ENCODE measurements at places on chromosomes 5 and 9.

DNA sequence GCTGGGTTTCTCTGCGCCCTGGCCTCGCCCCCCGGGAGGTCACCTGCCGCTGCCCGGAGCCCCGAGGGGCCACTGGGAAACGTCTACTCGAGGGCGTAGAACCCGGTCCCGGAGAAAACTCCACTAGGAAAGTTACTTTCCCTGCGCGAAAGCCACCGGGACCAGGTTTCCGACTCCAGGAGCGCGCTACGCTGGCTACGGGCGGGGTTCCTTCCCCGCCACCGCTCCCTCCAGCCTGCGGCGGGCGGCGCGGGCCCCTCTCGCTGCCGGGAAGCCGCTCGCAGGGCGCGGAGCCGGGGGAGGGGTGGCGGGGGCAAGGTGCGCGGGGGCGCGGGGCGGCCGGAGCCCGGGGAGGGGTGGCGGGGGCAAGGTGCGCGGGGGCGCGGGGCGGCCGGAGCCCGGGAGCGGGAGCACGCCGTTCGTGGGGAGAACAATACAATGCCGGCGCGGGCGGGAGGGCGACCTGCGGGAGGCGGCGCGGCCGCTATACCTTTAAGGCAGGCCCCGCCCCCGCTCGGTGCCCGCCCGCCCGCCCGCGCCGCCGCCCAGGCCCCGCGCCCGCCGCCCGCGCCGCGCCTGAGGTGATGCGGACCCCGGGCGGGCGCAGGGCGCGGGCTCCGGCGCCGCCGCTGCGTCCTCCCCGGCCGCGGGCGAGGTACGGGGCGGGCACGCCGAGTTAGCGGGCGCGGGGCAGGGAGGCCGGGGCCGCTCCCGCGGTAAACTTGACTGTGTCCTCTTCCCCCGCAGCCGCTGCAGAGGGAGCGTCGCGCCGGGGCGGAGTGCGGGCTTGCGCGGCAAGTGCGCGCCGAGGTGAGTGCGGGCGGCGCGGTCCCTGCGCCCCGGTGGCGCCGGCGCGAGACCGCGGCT, 278.1 kb downstream of the AOPEP start:
- peak; percentile 78 for DNase-seq

GRCh38 chr9:73183428-73183827, 31.8 kb downstream of the ANXA1 start:
- no peak for DNase-seq

DNA sequence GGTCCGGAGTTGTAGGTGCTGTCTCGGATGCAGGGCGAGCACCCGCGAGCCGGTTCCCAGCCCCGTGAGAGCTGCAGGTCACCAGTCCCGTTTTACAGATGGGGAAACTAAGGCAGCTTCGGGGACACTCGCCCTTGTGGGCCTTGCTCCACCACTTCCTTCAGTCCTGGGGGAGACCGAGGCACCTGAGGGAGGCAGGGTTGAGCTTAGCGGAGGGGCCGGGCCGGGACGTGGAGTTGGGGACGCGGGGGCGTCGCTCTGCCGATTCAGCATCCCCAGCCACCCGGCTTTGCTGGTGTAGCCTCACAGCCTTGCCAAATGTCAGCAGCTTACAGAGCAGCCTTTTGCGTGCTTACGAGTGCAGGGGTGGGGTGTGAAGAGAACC, 530 bp downstream of the BBLN start:
- peak; percentile 59 for DNase-seq

DNA sequence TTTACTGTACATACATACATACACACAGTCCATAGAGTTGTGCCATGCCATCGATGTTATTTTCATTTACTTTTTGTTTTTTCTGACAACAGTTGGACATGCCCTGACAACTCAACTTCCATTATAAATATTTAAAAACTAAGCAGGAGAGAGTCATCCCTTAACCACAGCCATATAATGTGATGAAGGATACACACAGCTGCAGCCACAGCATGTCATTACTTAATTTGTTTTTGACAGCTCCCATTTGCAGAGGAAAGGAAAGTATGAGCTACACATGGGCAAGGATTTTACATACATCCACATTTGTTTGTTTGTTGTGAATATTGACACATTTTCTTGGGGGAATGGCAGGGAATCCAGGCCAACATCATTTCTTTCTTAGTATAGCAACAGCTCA, 91.5 kb upstream of the TUT7 start:
- no peak for DNase-seq

DNA sequence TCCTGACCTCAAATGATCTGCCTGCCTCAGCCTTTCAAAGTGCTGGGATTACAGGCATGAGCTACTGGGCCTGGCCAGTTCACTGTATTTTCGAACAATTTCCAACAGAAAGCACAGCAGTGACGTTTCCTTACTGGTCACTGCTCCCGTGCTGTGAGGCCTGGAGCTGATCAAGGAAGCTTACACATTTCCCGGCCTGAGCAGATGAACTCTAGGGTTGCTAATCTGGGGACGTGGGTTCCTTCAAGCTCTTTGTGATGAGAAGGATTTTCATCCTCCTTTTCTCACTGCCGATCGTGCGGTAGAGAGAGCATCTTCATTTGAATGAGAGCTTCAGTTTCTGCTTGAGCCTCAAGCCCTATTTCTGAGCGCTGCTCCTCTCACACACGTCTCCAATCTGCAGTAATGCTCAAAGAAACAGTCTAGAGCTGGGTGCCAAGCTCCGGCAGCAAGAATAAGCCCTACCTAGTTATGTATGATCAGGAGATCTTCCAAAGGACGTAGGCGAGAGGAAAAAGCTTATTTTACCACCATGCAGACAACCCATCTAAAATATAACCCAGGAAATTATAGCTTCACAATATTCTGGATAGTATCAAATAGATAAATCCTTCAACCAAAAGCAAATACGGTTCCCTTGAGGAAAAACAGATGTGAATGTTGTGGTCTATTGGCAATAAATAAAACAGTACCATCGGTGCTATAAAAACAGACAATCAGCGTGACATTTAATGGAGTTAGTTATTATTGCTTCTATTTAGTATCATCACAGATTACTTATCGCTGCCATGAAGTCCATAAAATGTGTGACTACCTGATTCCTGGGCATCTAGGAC, 7.3 kb upstream of the SPATA24 start:
- DNase-seq, result no peak

- no peak for DNase-seq
These were observed 70.6 kb downstream of the DOCK2 start for GRCh38 chr5:169707686-169708085.

- DNase-seq, result no peak
These were observed 51.5 kb downstream of the SHOC1 start for GRCh38 chr9:111743275-111743674.

DNA sequence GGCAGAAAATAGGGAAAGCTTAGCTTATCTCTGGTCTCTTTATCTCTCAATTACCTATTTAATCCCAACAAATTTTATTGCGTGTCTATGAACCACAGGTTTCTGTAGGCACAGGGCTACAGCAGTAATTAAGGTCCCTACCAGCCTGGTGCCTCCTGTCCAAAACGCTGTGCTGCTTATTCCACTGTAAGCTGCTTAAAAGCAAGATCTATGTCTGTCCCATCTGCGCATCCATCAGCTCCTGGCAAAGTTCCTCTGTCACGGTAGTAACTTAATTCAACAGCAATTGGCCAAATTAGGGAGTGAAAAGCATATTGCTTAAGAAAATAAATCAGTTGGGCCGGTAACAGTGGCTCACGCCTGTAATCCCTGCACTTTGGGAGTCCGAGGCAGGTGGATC, 235.8 kb upstream of the VLDLR start:
- DNase-seq, result no peak

DNA sequence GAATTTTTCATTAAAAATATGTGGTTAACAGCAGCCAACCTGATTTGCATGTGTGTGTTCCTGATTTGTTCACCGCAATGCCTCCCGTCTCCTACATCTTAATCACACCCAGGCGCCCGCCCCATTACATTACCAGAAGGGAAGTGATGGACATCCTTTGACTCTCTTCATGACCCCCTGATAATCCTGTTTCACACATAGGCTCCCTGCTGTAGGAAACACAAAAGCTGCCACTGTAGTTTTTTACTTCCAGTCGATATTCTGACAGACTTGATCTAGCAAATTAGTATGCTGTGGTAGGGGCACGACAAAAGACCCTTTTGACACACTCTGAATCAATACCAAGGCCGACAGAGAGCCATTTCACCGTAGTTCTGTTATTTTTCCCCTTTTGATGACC, 287.8 kb upstream of the ISL1 start:
- DNase-seq, result peak; percentile 81

DNA sequence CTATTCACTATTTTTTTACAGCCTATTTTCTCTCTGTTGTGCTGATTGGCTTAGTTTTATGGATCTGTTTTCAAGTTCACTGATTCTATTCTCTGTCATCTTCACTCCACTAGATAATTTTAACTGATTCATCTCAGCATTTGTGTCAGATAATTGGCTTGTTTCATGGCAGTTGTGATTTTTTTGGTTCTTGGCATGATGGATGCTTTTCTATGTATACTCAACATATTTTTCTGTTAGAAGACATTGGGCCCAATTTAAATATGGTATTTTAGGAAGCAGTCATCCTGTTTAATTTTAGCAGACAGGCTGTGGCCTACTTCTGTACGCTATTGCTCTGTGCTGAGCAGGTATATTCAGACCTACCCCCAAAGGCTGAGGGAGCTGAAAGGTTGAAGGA, 1865.3 kb upstream of the ACO1 start:
- no peak for DNase-seq

DNA sequence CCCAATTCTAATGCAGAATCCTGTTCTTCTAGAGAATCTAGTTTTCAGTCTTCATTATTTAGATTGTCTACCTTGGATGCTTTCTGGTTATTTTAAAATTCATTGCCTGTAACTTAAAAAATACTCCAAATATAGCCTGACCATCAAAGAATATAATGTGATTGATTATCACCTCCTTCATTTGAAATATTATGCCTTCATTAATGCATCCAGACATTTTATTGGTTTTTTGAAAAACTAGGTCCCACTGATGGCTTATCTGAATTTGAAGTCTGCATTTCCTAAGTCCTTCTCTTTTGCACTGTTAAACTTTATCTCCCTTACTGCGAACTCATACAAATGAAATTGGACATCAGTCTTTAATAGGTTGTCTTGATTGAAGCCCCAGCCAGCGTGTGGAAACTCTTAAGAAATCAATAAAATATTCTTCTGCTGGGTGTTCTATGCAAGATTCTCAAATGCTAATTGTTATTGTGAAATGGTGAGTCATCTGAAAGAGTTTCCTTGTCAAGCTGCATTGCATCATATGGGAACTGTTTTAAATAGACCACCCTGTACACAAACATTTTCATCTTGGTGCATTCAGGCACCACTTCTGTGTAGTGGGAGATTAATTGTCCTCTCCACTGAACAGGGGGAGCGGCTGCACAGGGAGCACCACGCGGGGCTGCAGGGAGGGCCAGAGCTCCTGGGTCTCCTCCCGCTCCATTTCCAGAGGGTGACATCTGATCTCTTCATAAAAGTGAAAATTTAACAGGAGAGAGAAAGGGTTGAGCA, 92.3 kb upstream of the FANCC start:
- no peak for DNase-seq

DNA sequence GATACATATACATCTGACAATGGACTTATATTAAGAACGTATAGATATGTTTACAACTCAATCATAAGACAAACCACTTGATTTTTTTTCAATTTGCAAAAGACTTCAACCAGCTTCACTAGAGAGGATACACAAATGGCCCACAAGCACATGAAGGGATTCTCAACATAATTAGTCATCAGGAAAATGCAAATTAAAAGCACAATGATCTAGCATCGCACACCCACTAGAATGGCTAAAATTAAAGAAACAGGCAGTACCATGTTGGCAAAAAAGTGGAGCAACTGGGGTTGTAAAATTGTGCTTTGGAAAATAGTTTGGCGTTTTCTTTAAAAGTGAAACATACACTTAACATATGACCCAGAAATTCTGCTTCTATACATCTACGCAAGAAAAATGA, 80.0 kb upstream of the TRIO start:
- no peak for DNase-seq

- no peak for DNase-seq
These were observed 14.1 kb downstream of the TMEM38B start for GRCh38 chr9:105708405-105708804.

DNA sequence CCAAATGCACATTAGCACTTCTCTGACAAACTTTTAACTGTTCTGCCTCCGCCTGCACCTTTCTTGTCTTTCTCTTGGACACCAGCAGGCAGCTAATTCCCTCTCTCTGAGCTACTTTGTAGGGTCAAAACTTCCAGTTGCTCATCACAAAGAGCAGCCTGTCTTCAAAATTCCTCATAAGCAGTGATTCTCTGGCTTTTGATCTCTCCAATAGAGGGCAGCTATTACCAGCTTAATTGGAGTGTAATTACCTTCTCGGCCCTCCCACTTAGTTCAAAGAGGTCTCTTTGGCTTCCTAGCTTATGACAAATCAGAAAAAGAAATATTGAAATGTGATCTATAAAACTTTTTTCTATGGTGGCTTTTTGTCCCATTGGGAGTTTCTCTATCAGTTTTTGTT, 43.6 kb upstream of the RAD23B start:
- DNase-seq, result peak; percentile 62

DNA sequence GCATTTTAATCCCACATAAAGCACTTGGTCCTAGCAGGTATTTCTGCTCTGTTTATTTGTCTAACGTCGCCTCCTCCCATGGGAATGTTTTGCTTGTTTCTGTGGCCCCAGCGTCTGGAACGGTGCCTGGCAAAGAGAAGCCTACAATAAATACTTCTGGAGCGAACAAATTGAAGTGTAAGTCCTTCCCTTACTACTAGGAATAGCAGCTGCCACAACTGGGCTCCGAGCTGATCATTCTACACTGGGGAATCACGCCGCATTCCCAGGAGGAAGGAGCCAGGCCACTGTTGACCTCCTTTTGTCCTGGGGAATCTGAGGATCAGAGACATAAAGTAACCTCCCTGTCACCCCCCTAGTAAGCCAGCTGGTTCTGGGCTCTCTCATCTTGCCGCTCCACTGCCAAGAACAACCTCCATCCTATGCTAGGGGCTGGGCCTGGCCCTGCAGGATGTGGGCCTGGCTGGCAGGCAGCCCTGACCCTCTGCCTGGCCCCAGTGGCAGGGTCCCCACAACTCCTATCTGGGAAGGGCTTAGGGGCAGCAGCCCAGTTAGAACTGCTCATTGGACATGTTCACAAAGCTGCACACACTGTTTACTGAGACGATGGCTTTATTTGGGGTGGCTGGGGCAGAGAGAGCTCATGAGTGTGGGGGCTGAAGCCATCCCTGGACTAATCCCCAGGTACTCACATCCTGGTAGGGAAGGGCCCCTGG, 82.8 kb downstream of the GTF3C4 start:
- peak; percentile 65 for DNase-seq

DNA sequence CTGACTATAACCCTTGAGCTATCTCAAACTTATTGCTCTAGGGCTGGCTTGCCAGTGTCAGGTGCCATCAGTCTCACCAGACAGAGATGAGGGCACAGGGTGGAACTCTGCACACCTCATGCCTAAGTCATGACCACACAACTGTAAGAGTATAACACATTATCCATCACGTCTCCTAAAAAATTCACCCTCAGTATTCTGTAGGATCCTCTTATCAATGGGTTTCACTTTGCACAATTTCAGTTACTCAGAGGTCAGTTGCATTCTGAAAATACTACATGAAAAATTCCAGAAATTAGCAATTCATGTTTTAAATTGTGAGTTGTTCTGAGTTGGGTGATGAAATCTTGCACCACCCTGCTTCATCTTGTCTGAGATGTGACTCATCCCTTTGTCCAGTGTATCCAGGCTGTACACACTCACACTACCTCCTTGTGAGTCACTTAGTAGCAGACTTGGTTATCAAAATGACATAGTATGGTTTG, 690.9 kb upstream of the CDH18 start:
- DNase-seq, result no peak

GRCh38 chr5:137624786-137625349, 111.0 kb downstream of the KLHL3 start:
- no peak for DNase-seq
